Upper lobe of left lung (tissue), 6 donors: ENCODE measurements at places on chromosomes 1 and 21.

GRCh38 chr1:67140460-67140859 is 5.7 kb upstream of the C1orf141 start:
- H3K27ac ChIP-seq = no peak overlapping the region
- no peaks in the 10 kb centered on the region for H3K36me3 ChIP-seq
- DNase-seq = no peak
- H3K4me1 ChIP-seq = no peaks in the 10 kb centered on the region
- no peak overlapping the region for H3K4me3 ChIP-seq

DNA sequence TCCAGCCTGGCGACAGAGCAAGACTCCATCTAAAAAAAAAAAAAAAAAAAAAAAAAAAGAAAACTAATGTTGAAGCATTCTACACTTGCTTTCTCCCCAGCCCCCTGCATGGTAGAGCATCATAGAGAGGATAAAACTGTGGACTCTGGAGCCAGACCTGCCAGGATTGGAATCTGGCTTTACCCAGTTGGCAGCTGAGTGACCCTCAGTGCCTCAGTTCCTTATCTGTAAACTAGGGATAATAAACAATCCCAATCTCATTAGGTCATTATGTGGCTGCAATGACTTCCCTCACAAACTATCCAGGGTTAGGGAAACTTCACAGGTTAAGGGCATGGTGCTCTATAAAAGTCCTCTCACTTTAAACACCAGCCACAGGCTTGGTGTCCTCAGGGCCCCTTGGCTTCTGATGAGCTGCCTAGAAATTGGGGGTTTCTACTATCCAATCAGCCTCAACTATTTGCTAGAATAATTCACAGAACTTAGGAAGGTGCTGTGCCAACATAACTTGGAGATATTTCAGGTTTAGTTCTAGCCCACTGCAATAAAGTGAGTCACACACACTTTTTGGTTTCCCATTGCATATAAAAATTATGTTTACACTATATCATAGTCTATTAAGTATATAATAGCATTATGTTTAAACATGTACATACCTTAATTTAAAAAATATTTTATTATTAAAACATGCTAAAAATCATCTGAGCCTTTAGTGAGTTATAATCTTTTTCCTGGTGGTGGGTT is 180.5 kb upstream of the B3GALT2 start:
- no peaks in the 10 kb centered on the region for H3K4me1 ChIP-seq
- H3K27ac ChIP-seq = no peak overlapping the region
- no peaks in the 10 kb centered on the region for H3K27me3 ChIP-seq
- no peak for DNase-seq

DNA sequence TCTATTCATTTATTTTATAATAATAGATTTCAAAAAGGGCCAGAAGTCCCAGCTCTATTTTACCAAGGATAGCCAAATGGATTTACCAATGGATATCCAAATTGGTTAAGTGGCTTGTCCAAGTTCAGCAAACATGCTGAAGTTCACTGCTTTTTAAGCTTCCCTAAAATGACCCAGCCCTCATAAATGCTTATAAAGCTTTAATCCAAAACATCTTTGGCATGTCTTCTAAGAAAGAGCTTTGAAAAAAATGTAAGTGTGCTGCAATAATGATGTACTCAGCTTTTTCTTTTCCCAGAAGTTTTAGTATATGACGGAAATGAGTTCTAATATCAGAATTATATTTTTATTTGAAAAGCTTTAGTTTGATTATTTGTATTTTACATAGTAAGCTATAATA is 451.5 kb upstream of the ADAMTS5 start:
- no peaks in the 10 kb centered on the region for H3K27me3 ChIP-seq
- no peaks in the 10 kb centered on the region for H3K36me3 ChIP-seq
- DNase-seq = no peak
- no peaks in the 10 kb centered on the region for H3K4me1 ChIP-seq
- H3K4me3 ChIP-seq = no peak overlapping the region

DNA sequence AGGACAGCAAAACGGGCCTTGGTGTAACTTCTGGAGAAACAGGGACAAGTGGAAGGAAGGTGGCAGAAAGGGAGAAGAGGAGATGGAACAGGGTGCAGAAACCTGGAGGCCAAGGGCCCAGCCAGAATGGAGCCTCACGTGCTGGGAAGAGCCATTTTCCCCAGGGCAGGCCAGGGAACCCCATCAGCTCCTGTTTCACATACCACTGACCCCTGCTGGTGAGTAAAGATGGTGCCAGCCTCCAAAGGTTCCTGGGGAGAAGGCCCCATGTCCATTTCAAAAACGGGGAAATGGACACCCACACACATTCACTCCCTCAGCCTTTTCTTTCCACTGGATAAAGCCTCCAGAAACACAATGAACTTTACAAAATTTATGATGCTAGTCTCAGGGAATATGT is 57.6 kb upstream of the JUN start:
- H3K4me3 ChIP-seq = no peak overlapping the region
- peaks cover under 1% of the 10 kb centered on the region for H3K4me1 ChIP-seq
- H3K27me3 ChIP-seq = no peaks in the 10 kb centered on the region
- H3K27ac ChIP-seq = no peak overlapping the region
- no peaks in the 10 kb centered on the region for H3K36me3 ChIP-seq

DNA sequence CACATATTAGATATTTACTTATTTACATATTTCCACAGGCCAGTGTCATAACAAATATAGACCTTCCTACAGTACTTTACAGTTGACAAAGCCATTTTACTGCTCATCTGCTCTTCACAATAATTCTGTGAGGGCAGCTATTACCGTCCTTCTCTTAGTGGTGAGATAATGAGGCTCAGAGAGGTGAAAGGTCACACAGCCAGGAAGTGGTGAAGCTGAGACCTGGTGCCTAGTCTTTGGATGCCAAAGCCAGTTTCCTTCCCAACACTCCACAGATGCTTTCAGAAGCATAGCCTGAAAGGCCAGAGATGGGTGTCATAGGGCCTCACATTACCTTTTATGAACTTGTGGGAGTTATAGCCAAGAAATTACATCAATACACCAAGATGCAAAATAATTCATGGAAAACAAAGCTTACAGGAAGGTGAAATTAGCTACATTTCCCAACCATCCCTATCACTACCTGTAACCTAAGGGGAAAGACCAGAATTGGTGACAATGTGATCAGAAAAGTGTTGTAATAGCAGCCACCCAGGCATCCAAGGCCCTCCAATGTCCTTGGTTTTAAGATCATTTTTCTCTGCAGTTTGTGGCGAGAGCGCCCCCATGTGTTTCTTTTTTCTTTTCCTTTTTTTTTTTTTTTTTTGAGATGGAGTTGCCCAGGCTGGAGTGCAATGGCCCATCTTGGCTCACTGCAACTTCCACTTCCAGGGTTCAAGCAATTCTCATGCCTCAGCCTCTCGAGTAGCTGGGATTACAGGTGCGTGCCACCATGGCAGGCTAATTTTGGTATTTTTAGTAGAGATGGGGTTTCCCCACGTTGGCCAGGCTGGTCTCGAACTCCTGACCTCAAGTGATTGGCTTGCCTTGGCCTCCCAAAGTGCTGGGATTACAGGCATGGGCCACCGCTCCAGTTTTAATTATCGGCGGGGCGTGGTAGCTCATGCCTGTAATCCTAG is 26.5 kb upstream of the RPL11 start:
- no peaks in the 10 kb centered on the region for H3K4me1 ChIP-seq
- H3K36me3 ChIP-seq = no peaks in the 10 kb centered on the region
- no peaks in the 10 kb centered on the region for H3K27me3 ChIP-seq
- no peak overlapping the region for H3K4me3 ChIP-seq
- no peak overlapping the region for H3K27ac ChIP-seq
